ENCODE measurements at places on chromosomes 2 and 18.

GRCh38 chr2:11598228-11598731, 64.4 kb downstream of the GREB1 start:
- DNase-seq: no peak

DNA sequence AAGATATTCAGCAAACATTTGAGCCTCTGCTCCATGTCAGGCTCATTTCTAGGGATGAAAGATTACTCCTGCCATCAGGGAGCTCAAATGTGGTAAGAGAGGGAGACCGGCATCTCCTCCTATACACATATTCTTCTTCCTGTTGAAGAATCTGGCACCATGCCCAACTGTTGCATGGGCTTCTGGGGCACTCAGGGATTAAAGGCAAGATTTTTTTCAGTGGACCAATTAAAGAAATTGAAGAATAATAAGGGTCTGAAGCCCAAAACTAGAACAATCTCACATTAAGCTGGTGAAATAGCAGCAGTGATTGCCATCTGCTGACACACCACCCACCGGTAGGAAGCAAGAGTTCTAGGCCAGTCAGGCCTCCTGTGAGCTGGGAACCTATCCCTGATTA, 145.4 kb upstream of the LYPD6 start:
- DNase-seq: no peak

GRCh38 chr2:229725716-229726574, 11.6 kb upstream of the DNER start:
- no peak for DNase-seq

DNA sequence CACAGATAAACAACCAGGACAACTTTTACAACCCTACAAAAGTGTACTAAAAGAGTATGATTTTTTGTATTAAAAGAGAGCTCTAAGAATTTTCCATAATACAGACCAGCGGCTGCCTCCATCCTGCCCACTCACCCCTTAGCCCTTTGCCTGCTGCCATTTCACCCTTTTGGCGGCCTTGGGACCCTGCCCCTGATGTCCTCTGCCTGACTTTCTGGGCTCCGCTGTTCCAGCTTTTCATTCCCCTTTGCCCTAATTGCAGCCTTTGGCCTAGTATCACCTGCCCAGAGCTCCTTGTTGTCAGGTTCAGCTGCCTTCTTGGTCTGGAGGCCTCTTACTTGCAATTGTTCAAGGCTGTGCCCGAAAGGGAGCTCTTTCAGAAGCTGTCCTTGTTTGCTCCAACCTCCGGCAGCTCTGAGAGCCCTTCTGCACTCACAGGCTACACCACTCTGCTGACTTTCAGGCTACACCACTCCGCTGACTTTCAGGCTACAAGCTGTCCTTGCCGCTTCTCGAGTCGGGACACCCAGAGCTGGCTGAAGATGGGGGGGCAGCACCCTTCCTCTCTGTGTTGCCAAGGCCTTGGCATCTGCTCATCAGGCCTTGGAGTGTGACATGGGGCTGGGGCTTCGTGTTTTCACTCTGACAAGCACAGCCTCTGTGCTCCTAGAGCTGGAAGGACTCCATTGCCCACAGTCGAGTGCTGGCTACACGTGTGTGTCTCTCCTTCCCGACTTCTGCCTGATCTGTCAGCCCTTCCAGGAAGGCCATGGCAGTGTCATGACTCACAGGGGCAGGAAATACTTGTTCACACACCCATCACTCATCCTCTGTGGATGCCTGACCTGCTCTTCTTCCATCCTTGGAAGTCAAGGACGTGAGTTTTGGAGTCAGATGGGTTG, 43.1 kb upstream of the HDAC4 start:
- DNase-seq: no peak

DNA sequence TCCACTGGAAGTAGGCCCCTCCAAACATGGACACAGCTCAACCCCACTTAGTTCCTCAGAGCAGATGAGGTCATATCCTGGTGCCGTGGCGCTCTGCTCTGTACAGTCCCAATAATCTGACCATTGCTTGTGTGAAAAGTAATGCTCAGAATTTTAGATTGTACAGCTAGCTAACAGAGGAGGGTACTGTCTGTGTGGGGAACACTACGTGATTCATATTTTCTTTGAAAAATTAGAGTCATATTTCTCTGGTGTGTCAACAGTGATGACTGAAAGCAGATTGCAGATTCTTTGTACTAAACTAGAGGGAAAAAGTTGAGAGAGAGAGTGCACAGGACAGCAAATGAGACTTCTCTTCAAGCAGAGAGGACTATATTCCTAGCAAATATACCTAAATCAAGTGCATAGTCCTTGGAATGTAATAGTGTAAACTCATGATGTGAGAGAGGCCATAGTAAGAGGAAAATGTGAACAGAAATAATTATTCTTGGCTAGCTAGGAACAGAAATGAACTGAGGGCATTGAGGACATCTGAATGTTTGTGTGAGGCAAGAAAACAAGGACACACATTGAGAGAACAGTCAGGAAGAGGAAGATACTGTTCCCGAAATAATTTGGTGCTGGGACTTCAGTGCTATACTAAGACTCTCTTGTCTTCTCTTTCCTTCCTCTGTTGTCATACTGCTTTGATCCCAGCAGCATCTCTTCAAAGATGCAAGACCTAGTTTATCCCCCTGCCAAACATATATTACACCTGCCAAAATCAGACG, 157.0 kb upstream of the RND3 start:
- no peak for DNase-seq

DNA sequence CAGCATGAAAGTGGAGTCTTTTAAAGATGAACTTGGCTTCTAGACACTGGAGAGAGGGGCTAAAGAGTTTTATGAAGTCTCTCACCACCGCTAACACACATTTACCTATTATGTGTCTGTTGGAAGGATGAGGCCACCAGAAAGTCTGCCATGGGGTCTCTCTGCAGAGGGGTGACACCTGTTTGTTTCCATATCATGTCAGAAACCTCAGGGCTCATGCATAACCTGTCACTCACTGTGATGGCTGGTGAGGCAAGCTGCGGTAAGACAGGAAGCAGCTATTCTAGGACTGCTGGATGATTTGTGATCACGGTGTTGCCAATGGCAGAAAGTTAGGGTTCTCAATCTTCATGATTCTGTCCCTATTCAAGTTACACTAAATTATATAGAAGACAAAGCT, 60.8 kb upstream of the DNMT3A start:
- DNase-seq: no peak

Measured in activated CD4-positive, alpha-beta T cell treated with anti-CD3 and anti-CD28 coated beads, Interleukin-2, Interleukin-4, amounts not matched to agents 100 ng/mL and 50 ng/mL, durations not matched to agents 16 hours and 8 hours (primary cell).